ENCODE measurements at places on chromosomes 2 and 18. TPM values are rescaled to one million over a fixed set of nuclear protein-coding genes. Genes with fewer than 3 reads are reported as not detected.

MDH1 gene
- total RNA-seq = 177 TPM

FBXO48 gene
- 0.54 TPM for total RNA-seq

NMUR1 gene
- not detected for total RNA-seq

AQP12B gene
- total RNA-seq = not detected

DUSP28 gene
- total RNA-seq = 3.2 TPM

ZC3H6 gene
- 7.4 TPM for total RNA-seq

AQP12A gene
- total RNA-seq = not detected

NAPG gene
- 33.2 TPM for total RNA-seq

FAP gene
- 1.3 TPM for total RNA-seq

- H3K36me3 ChIP-seq = no peaks in the 10 kb centered on the region
- H3K27me3 ChIP-seq = peaks cover 30% of the 10 kb centered on the region
- H3K4me3 ChIP-seq = no peak overlapping the region
- no peak for DNase-seq
- no peak overlapping the region for H3K27ac ChIP-seq
- H3K4me1 ChIP-seq = no peaks in the 10 kb centered on the region
These were observed 67.8 kb downstream of the CIB4 start for GRCh38 chr2:26573241-26573925.

DNA sequence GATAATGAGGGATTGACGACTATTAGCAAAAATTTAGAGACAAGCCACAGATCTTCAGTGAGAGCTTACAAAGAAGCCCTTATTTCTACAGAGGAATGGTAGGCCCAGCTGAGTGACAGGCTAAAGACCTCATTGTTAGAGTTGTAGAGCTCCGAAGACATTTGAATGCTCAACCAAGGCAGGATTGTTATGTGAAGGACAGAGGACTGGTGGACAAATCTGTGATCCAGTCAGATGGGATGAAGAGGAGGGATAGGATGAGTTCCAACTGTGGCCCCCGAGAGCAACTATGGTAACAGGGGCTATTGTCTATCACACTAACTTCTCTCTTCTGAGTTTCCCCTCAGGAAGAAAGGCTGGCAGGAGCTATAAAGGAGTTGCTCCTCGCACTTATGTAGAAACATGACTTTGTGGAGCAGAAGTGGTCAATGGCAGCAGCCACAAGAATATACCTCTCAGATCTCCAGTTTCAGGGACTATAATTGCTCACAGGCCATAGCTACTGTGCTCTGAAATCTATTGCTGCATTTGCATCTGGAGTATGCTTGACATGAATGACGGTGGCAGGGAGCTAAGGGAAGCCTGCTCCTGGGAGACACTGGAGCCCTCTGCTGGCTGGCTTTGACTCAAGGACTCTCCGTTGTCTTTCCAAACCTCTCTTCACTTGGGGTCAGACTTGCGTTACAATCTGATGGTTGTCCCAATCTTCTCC lies 50.3 kb upstream of the GREB1L start:
- no peaks in the 10 kb centered on the region for H3K36me3 ChIP-seq
- H3K27ac ChIP-seq = no peak overlapping the region
- peak; percentile 37 for DNase-seq
- peaks cover 6% of the 10 kb centered on the region for H3K4me1 ChIP-seq
- H3K4me3 ChIP-seq = no peak overlapping the region
- H3K27me3 ChIP-seq = no peaks in the 10 kb centered on the region

DNA sequence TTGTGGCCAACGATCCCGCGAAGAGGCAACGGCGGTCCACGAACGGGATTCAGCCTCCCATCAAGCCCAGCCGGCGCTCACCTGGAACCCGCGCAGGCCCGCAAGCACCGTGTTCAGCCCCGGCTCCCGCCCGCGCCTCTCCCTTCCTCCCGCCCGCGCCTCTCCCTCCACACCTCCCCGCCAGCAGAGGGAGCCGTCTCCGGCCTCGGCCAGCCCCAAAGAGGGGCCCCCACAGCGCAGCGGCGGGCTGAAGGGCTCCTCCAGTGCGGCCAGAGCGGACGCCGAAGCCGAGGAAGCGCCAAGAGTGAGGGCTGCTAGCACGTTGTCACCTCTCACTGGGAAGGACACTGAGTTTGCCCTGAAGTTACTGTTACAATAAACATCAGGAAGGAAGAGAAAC lies 55.3 kb upstream of the LAPTM4A start:
- H3K4me3 ChIP-seq = no peak overlapping the region
- H3K4me1 ChIP-seq = peaks cover 4% of the 10 kb centered on the region
- no peak for DNase-seq
- H3K27ac ChIP-seq = no peak overlapping the region
- H3K36me3 ChIP-seq = no peaks in the 10 kb centered on the region

DNA sequence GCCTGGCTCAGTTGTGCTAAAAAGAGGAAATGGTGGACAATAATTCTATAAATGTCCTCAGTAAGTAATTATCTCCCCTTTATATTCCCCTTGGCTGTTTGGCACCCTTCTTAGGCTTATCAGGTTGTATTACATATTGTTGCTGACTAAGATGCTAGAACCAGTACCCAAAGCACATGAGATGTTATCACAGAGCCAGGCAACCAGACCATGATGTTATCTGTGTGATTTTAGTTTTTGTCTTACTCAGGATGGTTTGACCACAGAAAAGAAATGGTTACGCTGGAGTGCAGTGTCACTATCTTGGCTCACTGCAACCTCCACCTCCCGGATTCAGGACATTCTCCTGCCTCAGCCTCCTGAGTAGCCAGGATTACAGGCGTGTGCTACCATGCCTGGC lies 15.2 kb downstream of the R3HDM1 start:
- no peak overlapping the region for H3K27ac ChIP-seq
- DNase-seq = no peak
- H3K36me3 ChIP-seq = no peaks in the 10 kb centered on the region
- H3K4me3 ChIP-seq = no peak overlapping the region

- H3K27ac ChIP-seq = no peak overlapping the region
- no peak overlapping the region for H3K4me3 ChIP-seq
- H3K27me3 ChIP-seq = no peaks in the 10 kb centered on the region
- H3K36me3 ChIP-seq = no peaks in the 10 kb centered on the region
These were observed 99.5 kb downstream of the DTNA start for GRCh38 chr18:34809451-34810072.

DNA sequence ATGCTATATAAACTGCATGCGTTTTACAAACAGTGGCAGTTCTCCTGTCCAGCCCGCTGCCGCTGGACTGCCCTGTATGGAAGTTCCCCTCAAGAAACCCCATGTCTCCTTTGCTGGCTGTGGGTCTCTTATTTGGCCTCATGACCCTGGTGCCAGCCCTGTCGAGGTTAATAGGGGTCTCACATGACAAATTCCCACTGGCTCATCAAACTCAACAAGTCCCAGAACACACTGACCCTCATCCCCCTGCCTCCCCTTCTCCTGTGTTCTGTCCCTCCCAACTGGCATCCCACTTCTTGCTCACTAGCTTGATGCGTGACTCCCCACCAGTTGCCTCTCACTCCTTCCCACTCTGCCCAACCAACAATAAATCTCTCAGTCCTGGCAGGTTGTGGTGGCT lies 137.6 kb upstream of the HS6ST1 start:
- DNase-seq = no peak
- no peak overlapping the region for H3K4me3 ChIP-seq
- peaks cover 4% of the 10 kb centered on the region for H3K27me3 ChIP-seq
- no peaks in the 10 kb centered on the region for H3K4me1 ChIP-seq

DNA sequence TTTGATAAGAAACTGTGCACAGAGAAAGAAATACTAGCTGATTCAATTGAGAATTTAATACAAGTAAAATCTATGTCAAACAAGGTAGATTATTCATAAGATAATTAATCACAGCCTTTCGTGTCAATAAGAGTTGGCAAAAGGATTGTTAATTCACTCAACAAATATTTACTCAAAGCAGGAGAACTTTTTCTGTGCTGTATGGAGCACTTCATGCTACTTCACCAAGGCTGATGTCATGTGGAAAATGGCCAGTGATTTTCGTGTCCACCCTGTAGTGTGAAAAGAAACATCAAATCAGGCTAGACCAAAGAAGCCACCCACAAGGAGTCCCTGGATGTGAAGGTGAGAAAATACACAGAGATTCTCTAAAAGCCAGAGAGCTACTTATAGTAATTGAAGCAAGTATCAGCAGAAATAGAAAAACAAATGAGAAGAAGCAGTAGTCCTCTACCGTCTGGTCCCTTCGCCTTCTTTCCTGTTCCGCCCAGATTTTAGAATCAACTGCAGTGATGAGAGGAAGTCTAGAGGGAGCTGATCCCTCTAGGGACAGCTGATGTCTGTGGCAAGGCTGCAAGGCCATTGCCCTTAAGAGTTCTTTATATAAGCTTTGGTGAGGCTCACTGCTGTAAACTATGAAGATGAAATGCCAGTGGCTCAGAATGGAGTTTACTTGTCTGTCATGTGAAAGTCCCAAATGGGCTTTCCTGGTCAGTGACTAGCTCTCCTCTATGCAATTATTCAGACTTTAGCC lies 201.3 kb upstream of the APCDD1 start:
- no peaks in the 10 kb centered on the region for H3K4me1 ChIP-seq
- H3K36me3 ChIP-seq = no peaks in the 10 kb centered on the region
- H3K27ac ChIP-seq = no peak overlapping the region
- H3K27me3 ChIP-seq = no peaks in the 10 kb centered on the region

- peaks cover 9% of the 10 kb centered on the region for H3K4me1 ChIP-seq
- DNase-seq = no peak
- H3K27me3 ChIP-seq = no peaks in the 10 kb centered on the region
- no peak overlapping the region for H3K27ac ChIP-seq
- peaks cover 4% of the 10 kb centered on the region for H3K36me3 ChIP-seq
These were observed 3.5 kb downstream of the NOL10 start for GRCh38 chr2:10686176-10686730.

- H3K36me3 ChIP-seq = no peaks in the 10 kb centered on the region
- H3K27ac ChIP-seq = peak overlapping the region; percentile 94
- H3K4me1 ChIP-seq = peaks cover 33% of the 10 kb centered on the region
- DNase-seq = no peak
- H3K4me3 ChIP-seq = no peak overlapping the region
- no peaks in the 10 kb centered on the region for H3K27me3 ChIP-seq
These were observed 152.4 kb downstream of the ZFP36L2 start for GRCh38 chr2:43074052-43074451.

DNA sequence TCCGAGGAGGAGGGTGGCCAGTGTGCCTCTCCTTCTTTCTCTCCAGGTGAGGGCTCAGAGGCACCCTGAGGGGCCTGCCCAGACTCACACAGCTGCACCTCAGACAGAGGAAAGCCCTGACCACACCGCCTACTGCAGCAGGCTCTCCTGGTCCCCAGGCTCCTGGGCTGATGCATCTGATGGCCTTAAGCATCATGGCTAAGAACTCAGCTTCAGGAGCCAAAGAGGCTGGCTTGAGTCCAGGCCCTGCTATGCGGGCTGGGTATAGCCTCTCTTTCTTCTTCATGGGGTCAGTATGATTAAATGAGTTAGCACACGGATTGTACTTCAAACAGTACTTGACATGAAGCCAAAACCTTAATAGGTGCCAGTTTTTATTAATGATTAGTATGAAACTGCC lies 89.6 kb downstream of the TGFA start:
- no peak overlapping the region for H3K4me3 ChIP-seq
- no peak for DNase-seq
- H3K4me1 ChIP-seq = no peaks in the 10 kb centered on the region
- peaks cover 4% of the 10 kb centered on the region for H3K27me3 ChIP-seq
- H3K36me3 ChIP-seq = no peaks in the 10 kb centered on the region
- H3K27ac ChIP-seq = no peak overlapping the region

DNA sequence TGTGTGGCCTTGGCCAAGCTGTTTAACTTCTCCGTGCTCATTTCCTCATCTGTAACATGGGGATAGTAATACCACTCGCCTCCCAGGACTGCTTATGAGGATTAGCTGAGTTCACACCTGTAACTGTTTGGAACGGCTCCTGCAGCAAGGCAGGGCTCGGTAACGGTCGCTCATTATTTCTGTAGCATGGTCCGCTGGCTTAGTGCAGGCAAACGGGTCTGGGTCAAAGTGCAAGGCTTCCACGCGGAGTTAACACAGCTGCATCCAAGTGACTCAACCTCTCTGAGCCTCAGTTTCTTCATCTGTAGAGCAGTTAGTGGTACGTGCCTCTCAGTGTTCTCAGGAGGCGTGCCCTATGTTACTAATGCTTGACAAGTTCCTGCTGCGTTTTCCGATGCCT lies 94.3 kb upstream of the YWHAQ start:
- H3K27me3 ChIP-seq = no peaks in the 10 kb centered on the region
- DNase-seq = no peak
- no peak overlapping the region for H3K27ac ChIP-seq
- H3K36me3 ChIP-seq = no peaks in the 10 kb centered on the region

DNA sequence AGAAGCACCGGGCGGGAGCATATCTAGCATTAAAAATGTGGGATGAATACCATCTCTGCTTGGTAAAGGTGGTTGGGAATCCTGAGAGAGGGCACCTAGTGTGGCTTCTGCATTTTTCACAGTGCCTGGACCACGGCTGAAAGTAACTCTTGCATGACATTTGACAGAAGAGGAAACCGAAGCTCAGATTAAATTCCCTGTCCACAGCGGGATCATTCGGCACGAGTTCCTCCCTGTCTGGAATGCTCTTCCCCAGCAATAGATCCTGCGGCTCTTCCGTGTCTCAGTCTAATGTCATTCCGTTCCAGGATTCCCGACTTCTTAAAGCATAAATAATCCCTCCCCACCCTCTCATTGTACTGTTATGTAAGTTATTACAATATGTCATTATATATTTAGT lies 905 bp upstream of the RPS7 start:
- H3K27me3 ChIP-seq = no peaks in the 10 kb centered on the region
- H3K4me3 ChIP-seq = peak overlapping the region; percentile 76
- H3K27ac ChIP-seq = no peak overlapping the region
- peaks cover 26% of the 10 kb centered on the region for H3K4me1 ChIP-seq
- peaks cover 20% of the 10 kb centered on the region for H3K36me3 ChIP-seq

GRCh38 chr2:19653509-19653908 lies 248.3 kb downstream of the TTC32 start:
- no peaks in the 10 kb centered on the region for H3K27me3 ChIP-seq
- H3K27ac ChIP-seq = no peak overlapping the region
- H3K4me1 ChIP-seq = peaks cover 16% of the 10 kb centered on the region
- no peak overlapping the region for H3K4me3 ChIP-seq

DNA sequence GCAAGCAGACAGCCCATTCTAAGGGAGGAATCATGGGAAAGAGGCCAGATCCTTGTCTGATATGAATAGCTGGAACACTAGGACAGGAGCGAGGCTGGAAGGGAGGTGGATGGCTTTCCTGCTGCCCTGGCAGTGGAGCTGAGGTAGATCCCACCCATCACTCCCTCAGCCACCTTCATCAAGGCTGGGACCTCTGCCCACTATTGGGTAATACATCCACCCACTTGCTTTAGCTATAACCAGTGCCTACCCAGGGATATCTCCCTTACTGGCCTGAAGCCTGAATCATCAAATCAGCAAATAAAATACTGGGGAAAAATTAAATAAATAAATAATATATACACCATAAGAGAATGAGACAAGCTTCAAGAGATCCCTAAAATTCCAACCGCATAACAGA lies 183.2 kb upstream of the KYNU start:
- no peaks in the 10 kb centered on the region for H3K4me1 ChIP-seq
- H3K27me3 ChIP-seq = no peaks in the 10 kb centered on the region
- no peak overlapping the region for H3K4me3 ChIP-seq
- H3K36me3 ChIP-seq = no peaks in the 10 kb centered on the region

DNA sequence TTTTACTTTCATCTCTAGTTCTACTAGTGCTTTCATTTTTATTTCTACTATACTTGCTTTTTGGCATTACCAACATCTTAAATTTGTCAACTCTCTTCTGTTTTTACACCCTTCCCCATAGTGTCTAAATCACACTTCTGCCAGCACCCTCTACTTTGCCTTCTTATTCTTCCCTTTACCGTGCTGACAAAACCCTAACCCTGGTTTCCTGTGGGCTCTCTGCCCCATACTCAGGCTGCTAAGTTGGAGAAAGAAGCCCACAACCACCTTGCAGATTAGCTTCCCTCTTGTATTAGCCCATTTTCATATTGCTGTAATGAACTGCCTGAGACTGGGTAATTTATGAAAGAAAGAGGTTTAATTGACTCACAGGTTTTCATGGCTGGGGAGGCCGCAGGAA lies 24.8 kb downstream of the GIGYF2 start:
- DNase-seq = no peak
- H3K4me1 ChIP-seq = no peaks in the 10 kb centered on the region
- no peak overlapping the region for H3K27ac ChIP-seq
- no peak overlapping the region for H3K4me3 ChIP-seq

All from astrocyte (in vitro differentiated cells and primary cell).